ENCODE measurements at places on chromosomes 11 and 22. TPM values are rescaled to one million over a fixed set of nuclear protein-coding genes. Genes with fewer than 3 reads are reported as not detected.

DNA sequence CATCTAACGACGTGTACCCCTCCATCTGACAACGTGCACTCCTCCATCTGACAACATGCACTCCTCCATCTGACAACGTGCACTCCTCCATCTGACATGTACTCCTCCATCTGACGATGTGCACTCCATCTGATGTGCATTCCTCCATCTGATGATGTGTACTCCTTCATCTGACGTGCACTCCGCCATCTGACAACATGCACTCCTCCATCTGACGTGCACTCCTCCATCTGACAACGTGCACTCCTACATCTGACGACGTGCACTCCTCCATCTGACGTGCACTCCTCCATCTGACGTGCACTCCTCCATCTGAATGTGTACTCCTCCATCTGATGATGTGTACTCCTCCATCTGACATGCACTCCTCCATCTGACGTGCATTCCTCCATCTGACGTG is 8.0 kb upstream of the IL17REL start:
- no peak overlapping the region for H3K27ac ChIP-seq
- no peak overlapping the region for H3K4me3 ChIP-seq
- peaks cover 11% of the 10 kb centered on the region for H3K27me3 ChIP-seq
- no peak for DNase-seq

GRCh38 chr11:76797341-76798201 is 14.4 kb downstream of the TSKU start:
- peaks cover 8% of the 10 kb centered on the region for H3K27me3 ChIP-seq
- no peak overlapping the region for H3K27ac ChIP-seq
- no peak for DNase-seq
- no peaks in the 10 kb centered on the region for H3K36me3 ChIP-seq

DNA sequence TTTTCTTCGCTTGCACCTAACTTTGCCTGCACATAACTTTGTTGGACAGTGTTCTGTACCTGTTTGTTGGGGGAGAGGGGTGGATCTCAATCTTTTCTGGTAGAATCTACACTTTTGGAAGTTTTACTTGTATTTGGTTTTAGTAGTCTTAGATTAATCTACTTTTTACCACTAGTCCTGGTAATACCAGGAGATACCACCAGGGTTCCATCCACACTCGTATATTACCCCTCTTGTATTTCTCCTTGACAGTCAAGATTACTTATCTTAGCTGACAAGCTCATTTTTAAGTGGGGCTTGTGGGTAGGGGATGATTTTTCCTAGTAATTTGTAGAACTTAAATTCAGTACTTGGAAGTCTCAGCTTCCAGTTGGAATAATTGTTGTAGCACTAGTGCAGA is 37.3 kb upstream of the TECTA start:
- H3K4me1 ChIP-seq = peaks cover 10% of the 10 kb centered on the region
- no peak overlapping the region for H3K27ac ChIP-seq
- peaks cover 10% of the 10 kb centered on the region for H3K36me3 ChIP-seq

DNA sequence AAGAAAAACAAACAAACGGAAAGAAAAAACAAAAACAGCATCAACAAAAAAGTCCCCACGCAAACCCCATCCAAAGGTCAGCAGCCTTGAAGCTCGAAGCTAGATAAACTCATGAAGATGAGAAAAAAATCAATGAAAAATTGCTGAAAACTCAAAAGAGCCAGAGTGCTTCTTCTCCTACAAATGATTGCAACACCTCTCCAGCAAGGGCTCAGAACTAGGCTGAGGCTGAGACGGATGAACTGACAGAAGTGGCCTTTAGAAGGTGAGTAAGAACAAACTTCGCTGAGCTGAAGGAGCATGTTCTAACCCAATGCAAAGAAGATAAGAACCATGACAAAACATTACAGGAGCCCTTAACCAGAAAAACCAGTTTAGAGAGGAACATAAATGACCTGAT is 18.4 kb upstream of the FTH1 start:
- H3K4me3 ChIP-seq = no peak overlapping the region
- DNase-seq = no peak
- peaks cover 23% of the 10 kb centered on the region for H3K27me3 ChIP-seq
- no peak overlapping the region for H3K27ac ChIP-seq
- H3K36me3 ChIP-seq = peaks cover 24% of the 10 kb centered on the region

DNA sequence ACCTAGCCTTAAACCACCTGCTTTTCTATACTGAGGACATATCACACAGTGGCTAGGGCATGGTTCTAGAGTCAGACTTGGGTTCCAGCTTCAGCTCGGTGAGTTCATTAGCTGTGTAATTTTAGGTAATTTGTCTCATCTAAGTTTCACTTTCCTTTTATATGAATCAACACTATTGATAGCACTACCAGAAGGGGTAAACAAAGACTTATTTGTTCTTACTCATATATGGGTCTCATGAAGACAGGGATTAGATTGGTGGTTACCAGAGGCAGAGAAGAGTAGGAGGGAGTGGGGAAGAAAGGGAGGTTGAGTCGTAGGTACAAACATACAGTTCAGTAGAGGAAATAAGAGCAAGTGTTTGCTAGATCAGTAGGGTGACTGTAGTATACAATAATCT is 924.7 kb downstream of the OPCML start:
- no peak overlapping the region for H3K4me3 ChIP-seq
- no peak overlapping the region for H3K27ac ChIP-seq
- no peaks in the 10 kb centered on the region for H3K36me3 ChIP-seq
- no peaks in the 10 kb centered on the region for H3K4me1 ChIP-seq
- no peak for DNase-seq
- no peaks in the 10 kb centered on the region for H3K27me3 ChIP-seq

RFPL1 gene
- total RNA-seq = not detected

HORMAD2 gene
- not detected for total RNA-seq

RPS6KB2 gene
- 112 TPM for total RNA-seq

All from natural killer cell treated with Interleukin-12 subunit alpha and Interleukin-12 subunit beta and Interleukin-15 and Interleukin-18, amount 100 ng/mL, for 72 hours (primary cell).